ENCODE measurements at places on chromosomes 16 and 17.

DNA sequence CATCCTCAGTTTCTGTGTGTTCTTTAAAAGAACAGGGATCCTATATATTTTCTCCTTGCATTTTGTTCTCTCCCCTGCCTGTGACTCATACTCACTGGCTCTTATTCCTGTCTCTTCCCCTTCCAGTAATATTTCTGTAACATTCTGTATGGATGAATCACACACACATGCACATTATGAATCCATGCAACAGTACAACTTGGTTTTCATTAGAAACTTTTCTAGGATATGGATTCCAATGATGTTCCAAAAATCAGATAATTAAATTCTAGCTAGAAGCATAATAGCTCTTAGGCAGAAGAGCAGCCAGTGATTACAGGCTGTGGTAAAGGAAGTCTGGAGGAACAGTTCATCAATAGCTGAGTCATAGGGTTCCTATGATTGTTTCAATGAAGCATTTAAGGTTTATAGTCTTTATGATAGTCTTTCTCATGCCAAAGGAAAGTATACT lies 119.6 kb upstream of the PMFBP1 start:
- DNase-seq: peak; percentile 87

DNA sequence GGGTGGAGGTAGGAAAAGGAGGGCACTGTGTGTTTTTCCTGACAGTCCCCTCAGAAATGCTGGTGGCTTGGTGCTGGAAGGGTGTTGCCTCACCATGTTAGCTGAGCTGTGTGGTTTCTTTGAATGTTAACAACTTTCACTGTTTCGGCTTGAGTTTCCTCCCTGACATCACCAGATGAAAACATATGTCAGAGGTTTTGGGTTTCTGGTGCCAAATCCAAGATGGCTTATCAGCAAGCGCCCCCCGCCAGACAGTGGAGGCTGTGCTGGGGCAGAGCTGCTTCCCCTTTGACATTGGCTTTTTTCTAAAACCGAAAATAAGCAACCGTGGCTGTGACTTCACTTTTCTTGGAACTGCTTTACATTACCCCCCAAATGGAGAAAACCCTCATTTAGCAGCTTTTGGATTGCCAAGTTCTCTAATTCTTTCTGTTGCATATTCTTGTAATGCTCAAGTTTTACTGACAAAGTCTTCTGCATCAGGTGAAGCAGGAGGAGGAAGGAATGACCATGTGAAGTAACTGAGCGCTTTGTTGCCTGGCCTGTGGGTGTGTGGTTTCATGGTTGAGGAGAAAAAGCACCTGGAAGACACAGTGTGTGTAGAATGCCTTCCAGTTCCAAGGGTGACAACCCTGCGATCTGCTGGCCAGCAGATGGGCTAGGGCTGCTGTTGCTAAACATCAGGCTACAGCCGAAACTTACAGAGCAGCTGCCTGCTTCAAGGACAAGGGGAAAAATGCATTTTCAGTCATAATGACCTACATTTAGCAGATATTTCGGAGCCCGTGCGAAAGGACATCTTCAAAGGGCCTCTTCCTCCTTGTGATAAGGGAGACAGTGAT lies 9.7 kb downstream of the RMI2 start:
- no peak for DNase-seq

GRCh38 chr17:1362964-1363363 lies 37.1 kb downstream of the YWHAE start:
- no peak for DNase-seq

DNA sequence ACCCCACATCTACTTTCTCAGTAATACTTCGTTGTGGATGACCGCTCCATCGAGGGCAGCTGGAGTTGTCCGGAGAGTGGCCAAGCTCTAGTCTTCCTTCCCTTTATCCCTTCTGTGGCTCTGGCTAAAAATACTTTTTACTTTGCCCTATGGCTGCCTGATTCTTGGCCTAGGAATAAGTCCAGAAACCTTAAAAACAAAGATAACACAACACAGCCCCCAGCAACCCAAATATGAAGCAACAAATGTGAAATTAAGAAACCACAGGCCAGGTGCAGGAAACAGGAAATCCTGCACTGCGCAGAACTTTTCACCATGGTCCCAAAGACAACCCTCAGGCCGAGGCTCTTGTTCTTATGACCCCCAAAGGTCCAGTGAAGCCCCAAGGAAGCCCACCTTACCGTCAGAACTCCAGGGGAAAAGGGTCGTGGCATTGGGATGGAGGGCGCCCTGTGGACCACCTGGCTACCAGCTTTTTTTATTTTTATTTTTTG lies 26.0 kb downstream of the TK2 start:
- DNase-seq: peak; percentile 51

- no peak for DNase-seq
Measured at GRCh38 chr16:30381291-30382041, 895 bp downstream of the SEPTIN1 start.

DNA sequence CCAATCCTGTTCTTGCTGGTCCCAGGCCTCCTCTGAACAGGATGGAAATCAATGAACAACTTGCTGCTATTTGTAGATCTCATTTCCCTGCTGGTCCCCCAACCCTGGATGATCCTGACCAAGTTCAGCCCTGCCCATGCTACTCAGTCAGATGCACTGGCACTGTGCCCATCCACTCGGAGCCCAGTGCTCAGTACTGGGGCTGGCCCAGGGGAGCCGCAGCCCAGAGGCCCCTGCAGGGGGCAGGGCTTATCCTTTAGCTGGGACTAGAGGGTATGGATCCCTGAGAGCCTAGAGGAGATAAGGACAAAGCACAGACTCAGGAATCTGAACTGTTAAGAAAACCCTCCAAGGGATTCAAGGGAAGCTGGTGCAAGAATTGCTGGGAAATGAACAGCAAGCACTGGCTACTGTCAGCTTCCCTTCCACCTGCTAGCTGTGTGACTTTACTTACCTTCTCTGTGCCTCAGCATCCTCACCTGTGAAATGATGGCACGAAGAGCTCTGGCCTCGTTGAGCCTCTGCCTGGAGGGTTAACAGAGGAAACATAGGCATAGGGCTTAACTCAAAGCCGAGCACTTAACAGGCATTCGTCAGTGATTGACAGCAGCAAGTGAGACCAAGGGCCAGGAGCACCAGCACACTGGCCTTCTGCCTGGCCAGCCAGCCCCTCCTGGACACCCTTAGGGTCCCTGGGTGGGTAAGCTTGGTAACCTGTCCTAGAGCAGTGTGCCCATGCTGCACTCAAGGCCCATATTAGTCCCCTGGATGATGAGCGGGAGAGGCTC lies 29.8 kb upstream of the C1QL1 start:
- no peak for DNase-seq

DNA sequence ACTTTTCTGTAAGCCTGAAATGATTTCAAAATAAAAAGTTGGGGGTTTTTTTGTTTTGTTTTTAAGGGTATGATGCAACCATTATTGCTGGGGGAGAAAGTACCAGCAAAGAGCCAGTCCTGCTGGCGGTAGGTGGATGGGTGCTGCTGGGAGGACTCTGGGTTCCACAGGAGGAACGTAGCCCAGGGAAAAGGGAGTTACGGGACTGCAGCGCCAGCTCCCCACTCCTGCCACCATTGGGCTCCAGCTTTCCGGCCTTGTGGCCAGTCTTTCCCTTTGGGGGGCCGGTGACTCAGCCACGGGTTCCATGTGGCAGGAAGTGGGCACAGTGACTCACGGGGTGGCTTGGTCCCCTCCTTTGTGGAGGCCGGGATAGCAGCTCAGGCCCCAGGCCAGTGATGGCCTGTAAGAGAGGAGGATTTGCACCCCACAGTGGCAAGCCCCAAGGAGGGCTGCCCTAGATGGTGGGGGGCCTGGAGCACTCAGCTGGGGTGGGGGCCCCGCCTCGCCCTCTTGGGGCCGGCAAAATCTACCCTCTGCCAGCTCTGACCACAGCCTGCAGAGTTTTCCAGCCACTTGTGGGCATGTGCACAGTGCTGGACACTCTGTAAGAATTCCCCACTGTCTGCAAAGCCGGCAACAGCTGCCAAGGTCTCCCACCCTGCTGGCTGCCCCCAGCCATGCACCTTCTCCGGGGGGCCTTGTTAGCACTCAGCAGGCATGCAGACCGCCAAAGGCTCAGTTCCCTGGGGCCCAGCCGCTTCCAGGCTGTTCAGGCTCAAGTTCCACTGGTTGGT lies 30.4 kb downstream of the SOCS3 start:
- no peak for DNase-seq

- DNase-seq: no peak
Measured at GRCh38 chr16:66263168-66263972, 103.1 kb upstream of the CDH5 start.

GRCh38 chr16:4859900-4860255 lies 12.6 kb downstream of the UBN1 start:
- no peak for DNase-seq

DNA sequence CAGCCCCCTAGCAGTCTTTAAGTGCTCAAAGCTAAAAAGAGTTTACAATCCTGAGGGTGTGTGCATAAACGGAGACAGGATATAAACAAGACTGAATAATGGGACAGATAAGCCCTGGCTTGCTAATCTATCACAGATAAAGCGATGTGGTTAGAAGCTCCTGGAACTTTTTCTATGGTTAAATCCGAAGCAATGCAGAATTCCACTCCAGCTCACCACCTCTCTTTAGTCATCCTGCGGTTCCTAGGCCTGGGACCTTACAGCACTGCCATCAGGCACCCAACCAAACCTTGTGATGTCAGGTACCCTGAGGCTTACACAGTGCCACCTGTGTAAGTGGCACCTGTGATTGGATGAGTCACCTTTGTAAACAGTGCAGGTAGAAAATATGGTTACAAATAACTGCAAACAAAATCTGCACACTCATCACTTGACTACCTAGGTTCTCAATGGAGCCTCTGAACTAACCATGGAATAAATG lies 31.5 kb upstream of the B4GALNT2 start:
- no peak for DNase-seq

DNA sequence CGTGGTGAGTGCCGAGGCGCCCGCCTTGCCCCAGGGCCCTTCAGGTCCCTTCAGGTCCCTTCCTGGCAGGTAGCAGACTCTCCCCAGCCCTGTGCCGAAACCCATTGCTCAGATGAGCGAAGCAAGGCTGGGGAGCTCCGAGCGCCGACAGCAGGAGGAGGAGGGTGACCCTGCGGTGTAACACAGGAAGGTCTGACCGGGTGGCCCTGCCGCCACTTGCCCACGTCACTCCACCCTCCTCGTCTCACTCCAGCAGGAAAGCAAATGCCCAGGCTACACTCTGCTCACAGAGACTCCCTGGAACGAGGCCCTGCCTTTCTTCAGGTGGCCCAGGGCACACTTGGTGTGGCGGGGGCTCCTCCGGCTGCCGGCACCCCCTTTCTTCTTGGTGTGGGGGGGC lies 57.2 kb downstream of the ACTG1 start:
- DNase-seq: no peak

DNA sequence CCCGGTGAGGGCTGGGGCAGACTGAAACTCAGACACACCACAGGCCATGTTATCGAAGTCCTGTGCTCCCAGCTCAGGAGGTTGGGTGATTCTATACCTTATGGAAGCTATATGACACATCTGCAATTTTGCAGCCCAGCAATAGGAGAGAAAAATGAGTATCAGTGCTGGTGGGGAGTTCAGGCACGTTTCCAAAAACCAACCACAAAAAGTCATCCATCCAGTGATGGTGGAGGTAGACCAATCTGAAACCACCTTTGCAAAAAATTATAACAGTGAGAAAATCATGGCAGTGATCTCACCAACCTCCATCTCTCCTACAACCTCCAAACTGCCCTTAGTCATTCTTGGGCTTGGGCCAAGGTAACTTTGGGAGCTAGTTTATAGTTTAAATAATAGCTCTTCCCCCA lies 327.9 kb downstream of the SLC39A11 start:
- DNase-seq: no peak

GRCh38 chr17:81866440-81867169 lies 4.5 kb downstream of the ARHGDIA start:
- DNase-seq: no peak

DNA sequence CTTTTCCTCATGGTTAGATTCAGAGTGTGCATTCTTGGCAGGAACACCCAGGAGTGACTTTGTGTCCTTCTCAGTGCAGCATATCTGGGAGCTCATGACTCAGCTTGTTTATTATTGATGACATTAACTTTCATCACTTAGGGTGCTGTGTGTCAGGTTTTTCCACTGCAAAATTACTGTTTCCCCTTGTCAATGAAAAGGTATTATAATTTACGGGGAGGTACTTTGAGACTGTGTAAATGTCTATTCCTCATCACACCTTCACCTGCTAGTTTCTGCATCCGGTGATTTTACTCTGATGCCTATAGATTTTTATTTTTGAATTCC lies 50.5 kb downstream of the WWP2 start:
- no peak for DNase-seq

DNA sequence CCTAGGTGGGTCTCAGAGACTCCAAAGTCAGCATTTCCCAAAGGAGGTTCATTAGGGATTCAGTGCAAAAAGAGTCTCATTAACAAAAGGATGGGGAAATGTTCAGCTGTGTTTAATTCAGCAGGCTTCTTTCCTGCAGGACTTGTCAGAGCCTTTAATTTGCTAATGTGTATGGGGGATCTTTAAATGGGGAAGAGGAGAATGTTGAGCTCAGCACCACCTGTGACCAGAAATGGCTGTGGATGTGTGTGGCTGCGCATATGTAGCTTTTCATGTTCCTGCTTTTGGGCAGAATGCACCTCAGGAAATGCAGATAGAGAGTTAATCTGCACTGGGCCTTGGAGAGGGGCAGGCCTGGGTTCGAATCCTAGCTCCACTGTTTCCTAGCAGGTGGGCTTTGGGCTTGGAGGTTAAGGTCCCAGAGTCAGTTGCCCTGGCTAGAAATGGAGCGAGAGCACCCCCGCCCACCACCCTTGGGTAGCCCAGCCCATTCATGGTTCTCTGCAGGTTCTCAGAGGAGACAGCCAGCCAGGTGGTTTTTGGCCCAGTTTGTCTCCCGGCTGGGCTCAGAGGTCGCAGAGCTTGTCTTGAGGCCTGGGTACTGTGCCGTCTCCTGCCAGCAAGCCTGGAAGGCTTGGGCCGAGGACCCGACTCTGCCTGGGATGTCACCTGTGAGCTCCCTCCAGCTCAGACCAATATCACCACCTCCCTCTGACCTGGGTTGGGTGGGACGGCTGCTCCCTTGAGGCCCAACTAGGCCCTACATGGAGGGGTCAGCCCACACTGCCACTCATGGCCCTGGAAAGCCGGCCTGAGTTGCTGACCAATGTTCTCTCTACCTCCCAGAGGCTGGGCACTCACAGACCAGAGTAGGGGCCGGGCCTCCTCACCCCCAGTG lies 9.3 kb downstream of the ADCY7 start:
- no peak for DNase-seq

DNA sequence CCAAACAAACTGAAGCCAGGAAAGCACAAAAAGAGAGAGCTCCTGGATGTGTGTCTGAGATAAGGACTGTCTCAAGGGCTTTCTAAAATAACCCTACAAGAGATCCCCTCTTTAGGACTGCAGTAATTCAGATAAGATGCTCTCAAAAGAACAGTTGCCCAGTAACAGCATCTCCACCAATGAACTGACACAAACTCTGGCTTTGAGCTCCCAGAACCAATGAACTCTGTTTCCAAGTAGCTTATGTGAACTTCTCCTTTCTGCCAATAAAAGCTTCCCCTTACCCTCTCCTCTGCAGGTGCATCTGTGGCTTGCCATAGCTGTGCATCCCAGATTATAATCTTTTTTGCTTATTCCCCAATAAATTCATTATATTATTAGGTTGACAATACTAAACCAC lies 421.5 kb downstream of the SLC39A11 start:
- no peak for DNase-seq

DNA sequence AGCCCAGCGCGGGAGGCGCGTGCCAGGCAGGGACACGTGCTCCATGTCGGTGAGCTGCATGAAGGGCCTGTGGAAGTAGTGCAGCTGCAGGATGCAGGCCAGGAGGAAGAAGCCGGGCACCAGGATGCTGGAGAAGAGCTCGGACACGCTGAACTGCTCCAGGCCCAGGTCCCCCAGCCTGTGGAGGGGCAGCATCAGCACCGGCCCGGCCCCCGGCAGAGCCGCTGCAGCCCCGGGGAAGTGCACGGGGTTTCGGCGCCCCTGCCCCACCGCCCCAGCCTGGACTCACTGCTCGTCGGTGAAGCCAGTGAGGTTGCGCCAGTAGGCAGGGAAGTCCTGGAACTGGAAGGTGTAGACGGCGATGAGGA lies 28.0 kb downstream of the CTU2 start:
- DNase-seq: no peak
